ENCODE measurements at places on chromosomes 11 and 22.

- DNase-seq, result no peak
Measured at GRCh38 chr11:34855754-34856095, 60.5 kb downstream of the APIP start.

DNA sequence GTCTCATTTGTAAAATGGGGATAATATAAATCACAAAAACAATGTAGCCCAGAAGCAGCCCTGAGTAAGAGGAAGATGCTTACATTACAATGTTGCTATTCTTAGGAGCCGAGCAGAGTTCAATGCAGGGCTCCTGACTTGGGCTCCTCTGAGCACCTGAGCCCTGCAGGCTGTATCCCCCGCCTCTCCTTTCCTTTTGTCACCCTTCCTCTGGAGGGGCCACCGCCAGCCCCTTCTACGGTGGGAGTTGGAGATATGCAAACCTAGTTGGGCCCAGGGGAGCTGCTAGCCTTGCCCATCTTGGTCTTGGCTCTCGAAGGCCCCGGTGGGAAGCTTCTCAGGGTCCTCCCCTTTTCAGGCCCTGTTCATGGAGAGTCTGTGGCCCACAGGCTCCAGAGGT is 8.4 kb upstream of the CSNK1E start:
- no peak for DNase-seq

GRCh38 chr22:50640857-50641647 is 13.1 kb upstream of the ARSA start:
- DNase-seq, result no peak

- DNase-seq, result no peak
Measured at GRCh38 chr11:35257281-35257680, 118.3 kb downstream of the CD44 start.

GRCh38 chr11:74696500-74696899 is 34.7 kb downstream of the CHRDL2 start:
- no peak for DNase-seq

- DNase-seq, result no peak
Measured at GRCh38 chr11:17917556-17917955, 95.3 kb downstream of the SERGEF start.

- peak; percentile 93 for DNase-seq
Measured at GRCh38 chr11:69638941-69639681, 1.8 kb upstream of the CCND1 start.

- DNase-seq, result no peak
Measured at GRCh38 chr11:26715133-26715532, 6.7 kb downstream of the SLC5A12 start.

DNA sequence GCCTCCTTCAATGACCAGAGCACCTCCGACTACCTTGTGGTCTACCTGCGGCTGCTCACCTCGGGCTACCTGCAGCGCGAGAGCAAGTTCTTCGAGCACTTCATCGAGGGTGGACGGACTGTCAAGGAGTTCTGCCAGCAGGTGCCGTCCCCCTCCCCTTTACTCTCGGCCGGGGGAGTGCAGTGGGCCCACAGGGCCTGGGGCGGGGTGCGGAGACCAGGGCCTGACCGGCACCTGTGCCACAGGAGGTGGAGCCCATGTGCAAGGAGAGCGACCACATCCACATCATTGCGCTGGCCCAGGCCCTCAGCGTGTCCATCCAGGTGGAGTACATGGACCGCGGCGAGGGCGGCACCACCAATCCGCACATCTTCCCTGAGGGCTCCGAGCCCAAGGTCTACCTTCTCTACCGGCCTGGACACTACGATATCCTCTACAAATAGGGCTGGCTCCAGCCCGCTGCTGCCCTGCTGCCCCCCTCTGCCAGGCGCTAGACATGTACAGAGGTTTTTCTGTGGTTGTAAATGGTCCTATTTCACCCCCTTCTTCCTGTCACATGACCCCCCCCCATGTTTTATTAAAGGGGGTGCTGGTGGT is 11.0 kb downstream of the OTUB1 start:
- DNase-seq, result no peak

- no peak for DNase-seq
Measured at GRCh38 chr11:55956521-55956920, 13.2 kb downstream of the OR10AG1 start.

- DNase-seq, result no peak
Measured at GRCh38 chr11:130096823-130097222, 27.1 kb downstream of the APLP2 start.

- no peak for DNase-seq
Measured at GRCh38 chr11:16080688-16081381, 275.5 kb downstream of the SOX6 start.

GRCh38 chr11:119713359-119714040 is 15.5 kb downstream of the NECTIN1 start:
- DNase-seq, result no peak

DNA sequence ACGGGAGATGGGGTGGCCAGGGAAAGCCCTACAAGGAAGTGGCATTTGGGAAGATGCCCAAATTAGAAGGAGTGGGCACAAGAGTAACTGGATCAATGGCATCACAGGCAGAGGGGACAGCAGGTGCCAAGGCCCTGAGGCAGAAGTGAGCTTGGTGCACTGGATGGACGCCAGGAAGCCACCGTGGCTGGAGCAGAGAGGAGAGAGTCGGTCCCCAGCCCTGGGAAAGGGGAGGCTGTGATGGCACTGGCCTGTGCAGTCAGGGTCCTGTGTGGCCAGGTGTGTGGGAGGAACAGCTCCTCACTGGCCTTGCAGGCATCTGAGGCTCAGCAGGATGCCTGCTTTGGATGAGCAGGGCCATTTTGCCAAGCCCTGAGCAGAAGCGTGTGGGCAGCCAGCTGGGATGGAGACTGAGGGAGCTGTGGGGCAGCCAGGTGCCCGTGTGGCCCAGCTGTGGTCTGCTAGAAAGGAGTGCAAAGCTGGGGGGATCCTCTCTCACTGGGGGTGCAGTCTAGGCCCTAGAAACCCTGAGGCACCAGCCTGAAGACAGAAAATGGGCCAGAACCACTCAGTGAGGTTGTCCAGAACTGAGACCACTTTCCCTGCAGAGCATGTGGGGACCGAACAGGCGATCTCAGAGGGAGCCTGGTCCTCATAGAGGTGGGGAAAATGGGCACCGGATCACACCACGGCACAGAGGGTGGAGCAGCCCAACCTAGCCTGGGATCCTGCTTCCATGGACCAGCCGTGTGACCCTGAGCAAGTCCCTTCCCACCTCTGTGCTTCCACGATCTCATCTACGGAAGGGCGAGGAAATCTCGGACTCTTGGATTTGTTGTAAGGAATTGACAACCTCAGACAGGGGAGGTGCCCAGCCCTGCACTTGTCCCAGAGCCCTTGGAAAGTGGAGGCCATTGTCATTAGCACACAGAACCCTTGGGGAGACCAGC is 78.6 kb upstream of the RTL6 start:
- no peak for DNase-seq

GRCh38 chr11:86912238-86912637 is 43.0 kb downstream of the FZD4 start:
- no peak for DNase-seq

DNA sequence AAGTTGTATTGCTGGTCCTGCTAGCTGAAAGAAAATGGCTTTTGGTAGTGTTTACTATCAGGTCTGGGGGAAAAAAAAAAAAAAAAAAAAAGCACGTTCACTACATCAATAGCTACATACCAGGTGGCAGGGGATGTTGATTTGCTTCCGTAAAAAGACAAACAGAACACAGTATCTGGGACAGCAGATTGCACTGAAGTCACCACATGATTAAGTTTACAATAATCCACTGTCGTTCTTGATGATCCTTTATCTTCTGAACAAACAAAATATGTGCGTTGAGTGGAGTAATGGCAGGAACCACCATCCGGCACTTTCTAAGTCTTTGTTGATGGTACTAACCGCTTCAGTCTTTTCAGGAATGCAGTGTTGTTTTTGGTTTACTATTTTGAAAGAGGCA is 48.7 kb downstream of the DDX6 start:
- no peak for DNase-seq

- no peak for DNase-seq
Measured at GRCh38 chr11:28517621-28518020, 409.4 kb downstream of the METTL15 start.

DNA sequence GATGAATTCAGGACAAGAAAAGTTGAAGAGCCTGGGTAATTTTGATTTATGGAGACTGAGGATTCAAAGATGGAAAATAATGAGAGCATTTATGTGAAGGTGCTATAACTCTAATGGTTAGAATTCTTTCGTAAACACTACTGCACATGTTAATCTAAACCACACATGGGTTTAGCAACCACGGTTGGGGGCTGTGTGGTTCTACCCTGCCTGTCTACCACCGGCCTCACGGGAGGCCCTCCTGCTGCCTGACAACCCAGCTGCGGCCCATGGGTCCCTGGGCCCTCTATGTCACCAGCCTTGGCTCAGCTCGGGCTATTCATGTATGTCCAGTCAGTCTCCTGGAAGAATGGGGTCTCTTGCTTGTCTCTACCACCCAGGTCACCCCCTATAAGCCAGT is 68.5 kb upstream of the ARFGAP3 start:
- no peak for DNase-seq

DNA sequence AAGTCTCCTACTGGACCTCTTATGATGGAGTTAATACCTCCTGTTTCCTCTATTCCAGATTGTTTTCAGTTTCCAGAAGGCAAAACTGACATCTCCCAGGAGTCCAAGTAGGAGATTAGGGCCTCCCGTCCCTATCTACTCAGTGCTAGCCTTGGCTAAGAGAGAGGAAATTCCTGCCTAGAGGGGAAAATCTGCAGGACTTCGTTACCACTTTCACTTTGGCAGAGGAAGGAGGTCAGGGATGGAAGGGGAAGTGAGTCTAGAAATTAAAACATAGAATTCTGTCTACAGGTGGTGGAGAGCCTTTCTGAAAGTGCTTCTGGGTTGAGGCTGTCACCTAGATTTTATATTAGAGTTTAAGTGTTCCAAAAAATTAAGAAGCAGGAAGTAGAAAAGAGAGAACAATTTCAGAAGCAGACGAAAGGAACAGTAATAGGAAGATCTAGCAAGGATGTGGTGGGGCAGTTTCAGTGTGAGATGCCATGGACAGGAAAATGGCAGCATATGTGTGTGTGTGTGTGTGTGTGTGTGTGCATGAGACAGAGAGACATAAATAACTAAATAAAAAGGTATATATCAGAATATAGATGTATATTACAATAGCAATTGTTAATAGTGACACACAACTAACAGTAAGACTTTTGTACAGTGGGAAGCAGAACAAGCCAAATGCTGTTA is 2.4 kb upstream of the TRIM68 start:
- DNase-seq, result no peak

DNA sequence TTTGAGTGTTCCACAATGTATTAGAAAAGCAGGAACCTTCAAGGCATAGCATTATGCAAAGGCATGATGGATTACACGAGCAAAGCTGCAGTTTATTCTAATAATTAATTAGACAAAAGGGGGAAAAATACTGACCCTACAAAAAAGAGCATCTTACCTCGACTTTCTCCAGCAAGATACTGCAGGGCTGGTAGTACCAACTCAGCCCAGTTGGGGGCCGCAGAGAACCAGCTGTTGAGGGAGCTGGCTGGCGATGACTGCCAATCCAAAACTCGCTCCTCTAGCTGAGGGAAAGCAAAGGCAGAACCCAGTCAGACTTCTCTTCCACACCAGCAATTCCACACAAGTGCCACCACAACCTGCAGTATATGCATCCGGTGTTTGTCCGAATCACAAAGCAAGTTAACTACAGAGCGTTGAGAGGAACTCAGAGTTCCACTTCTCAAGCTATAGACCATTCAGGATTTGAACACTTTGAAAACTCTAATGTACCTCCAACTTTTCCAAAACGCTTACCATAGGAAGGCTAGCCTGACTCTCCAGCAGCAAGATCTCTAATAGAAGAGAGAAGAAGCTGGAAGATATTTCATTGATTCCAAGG is 13.7 kb downstream of the NFRKB start:
- DNase-seq, result no peak

DNA sequence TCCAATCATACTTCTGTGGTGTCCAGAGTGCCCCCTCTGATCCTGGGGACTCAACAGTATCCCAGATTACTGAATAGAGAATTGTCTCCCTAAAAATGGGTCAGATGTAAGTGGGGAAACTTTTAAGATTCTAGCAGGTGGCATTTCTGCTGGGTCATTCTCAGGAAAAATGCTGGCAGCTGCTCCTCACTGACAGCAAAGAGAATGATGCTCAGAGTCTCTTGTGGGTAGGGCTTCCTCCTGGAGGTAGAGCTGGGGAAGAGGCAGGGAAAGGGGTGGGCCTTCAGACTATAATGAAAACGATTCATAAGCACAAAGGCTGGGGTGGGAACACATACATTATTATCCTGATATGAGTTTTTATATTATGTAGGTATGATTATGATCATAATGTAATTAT is 647.2 kb downstream of the NELL1 start:
- no peak for DNase-seq

- DNase-seq, result no peak
Measured at GRCh38 chr11:96472085-96472484, 82.3 kb downstream of the JRKL start.

DNA sequence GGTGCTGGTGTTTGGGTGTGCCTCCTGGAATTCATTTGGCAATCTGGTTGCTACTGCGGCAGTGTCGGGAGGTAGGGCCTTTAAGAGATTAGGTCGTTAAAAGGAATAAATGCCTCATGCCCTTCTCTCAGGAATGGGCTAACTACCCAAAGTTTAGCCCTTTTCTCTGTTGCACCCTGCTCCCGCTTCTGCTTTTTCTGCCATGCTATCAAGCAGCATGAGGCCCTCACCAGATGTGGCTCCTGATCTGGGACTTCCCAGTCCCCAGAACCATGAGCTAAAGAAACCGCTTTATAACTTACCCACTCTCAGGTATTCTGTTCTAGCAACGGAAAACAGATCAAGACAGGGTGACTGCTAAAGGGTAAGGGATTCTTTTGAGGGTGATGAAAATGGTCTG is 6.3 kb downstream of the EIF3D start:
- no peak for DNase-seq

DNA sequence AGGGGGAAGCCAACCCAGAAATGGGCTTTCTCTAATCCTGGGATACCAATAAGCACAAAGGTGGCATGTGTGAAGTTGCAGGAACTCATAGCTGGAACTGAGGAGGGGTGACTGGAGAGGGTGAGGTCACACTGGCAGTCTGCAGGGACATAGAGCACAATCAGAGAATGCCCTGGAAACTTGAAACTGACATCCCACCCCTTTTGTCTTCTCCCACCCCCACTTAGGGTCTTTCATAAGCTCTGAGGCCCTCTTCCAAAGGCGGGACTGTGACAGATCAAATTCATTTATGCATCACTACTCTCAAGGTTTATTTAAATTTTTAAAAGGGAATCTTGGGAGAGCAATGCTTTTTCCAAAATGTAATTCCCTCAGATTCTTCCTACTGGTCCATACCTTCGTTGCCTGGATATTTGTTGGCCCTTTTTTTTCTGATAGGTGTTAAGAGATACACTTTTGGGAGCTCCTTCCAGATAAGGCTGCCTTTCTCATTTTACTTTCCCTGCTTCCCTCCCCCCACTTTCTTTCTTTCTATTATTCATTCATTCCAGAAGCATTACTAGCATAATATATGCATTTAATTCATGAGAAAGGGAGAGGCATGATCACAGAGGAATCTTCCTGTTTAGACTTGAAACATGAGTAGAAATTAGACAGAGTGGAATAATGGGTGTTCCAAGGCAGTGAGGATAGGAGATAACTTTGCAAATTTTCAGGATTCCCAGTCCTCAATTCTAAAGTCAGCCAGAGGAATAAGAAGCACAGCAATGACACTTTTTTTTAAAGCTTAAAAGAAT is 14.8 kb downstream of the OR51E2 start:
- no peak for DNase-seq
